ENCODE measurements at places on chromosomes 16 and 17.
A peak's percentile ranks its signal among the peaks of the same experiment; 100 is the strongest.

DNA sequence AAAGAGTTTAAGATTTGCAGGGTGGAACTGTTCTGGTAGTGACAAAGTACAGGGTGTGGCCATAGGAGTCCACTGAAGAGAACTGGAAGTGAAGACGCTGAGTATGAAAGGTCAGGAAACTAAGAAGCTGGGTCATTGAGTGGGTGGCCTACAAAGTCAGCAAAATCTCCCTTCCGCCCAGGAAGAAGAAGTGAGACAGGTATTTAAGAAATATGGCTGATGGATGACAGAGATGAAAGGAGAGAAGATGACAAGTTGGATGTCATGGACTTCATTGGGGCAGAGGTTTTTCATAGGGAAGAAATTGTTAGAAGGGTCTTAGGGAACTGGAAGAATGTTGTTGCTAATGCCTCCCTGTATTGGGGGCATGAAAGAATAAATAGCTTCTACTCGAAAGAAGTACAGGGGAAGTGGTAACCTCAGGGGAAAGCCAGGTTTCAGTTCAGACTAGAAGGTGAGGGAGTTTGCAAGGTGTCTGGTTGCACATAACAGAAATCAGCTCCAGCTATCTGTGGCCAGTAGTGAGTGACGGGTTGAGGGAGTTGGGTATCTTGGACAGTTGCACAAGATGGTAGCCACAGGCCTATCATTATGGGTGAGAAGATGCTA, 33.6 kb upstream of the MED13 start:
- no peak for DNase-seq

- DNase-seq: peak; percentile 100
Measured at GRCh38 chr17:48593840-48594537, 410 bp upstream of the HOXB5 start.

- DNase-seq: no peak
Measured at GRCh38 chr16:9908613-9909012, 273.6 kb downstream of the GRIN2A start.

- no peak for DNase-seq
Measured at GRCh38 chr17:20999044-20999573, 43.7 kb downstream of the USP22 start.

DNA sequence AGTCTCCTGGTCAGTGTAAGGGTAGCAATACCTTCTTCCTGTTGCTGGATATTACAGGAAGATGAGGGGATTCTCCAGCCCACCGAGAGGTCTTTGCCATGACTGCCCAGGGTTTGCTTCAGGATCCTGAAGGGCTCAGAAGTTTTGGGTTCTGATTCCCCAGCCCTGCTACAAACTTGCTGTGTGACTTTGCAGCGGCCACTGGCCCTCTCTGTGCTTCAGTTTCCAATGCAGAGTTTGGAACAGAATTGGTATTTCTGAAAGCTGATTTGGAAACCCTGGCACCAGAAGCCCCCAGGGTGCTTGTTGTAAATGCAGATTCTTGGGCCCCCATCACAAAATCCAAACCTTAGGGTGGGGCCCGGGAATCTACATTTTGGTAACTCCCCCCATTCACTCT, 14.7 kb downstream of the KCNG4 start:
- DNase-seq: no peak

DNA sequence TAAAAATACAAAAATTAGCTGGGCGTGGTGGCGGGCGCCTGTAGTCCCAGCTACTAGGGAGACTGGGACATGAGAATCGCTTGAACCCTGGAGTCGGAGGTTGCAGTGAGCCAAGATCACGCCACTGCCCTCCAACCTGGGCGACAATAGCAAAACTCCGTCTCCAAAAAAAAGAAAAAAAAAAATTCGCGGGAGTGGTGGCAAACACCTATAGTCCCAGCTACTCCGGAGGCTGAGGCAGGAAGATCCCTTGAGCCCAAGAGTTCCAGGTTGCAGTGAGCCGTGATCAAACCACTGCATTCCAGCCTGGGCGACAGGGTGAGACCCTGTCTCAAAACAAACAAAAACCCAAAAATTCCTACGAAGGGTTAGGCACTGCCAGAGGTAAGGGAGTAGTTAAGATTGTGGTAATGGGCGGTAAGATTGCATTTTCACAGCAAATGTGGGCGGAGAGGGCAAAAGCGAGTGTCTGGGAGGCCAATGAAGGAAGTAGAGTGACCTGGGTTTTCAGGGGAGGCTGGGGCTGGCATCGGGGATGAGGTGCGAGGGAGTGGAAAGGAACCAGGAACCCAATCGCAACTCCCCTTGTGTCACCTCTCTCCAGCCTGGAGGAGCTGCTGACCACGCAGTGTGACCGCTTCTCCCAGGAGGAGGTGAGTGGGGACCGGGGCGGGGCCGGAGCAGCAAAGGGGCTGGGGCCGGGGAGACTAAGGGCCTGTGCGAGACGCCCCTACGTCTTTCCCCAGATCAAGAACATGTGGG, 2.6 kb downstream of the MYL11 start:
- DNase-seq: no peak

GRCh38 chr17:8187517-8188262, 2.3 kb downstream of the BORCS6 start:
- DNase-seq: peak; percentile 34
